ENCODE measurements at places on chromosomes 6 and 20. TPM values are rescaled to one million over a fixed set of nuclear protein-coding genes. Genes with fewer than 3 reads are reported as not detected.

The HLA-DRB1 gene
- total RNA-seq, result 0.21 TPM

The SFTA2 gene
- total RNA-seq, result not detected

The CLDN20 gene
- not detected for total RNA-seq

The LINC00237 gene
- total RNA-seq, result not detected

The BANF2 gene
- total RNA-seq, result not detected

The JARID2 gene
- total RNA-seq, result 8.6 TPM

The XRN2 gene
- total RNA-seq, result 87.0 TPM

The BTN1A1 gene
- total RNA-seq, result not detected

DNA sequence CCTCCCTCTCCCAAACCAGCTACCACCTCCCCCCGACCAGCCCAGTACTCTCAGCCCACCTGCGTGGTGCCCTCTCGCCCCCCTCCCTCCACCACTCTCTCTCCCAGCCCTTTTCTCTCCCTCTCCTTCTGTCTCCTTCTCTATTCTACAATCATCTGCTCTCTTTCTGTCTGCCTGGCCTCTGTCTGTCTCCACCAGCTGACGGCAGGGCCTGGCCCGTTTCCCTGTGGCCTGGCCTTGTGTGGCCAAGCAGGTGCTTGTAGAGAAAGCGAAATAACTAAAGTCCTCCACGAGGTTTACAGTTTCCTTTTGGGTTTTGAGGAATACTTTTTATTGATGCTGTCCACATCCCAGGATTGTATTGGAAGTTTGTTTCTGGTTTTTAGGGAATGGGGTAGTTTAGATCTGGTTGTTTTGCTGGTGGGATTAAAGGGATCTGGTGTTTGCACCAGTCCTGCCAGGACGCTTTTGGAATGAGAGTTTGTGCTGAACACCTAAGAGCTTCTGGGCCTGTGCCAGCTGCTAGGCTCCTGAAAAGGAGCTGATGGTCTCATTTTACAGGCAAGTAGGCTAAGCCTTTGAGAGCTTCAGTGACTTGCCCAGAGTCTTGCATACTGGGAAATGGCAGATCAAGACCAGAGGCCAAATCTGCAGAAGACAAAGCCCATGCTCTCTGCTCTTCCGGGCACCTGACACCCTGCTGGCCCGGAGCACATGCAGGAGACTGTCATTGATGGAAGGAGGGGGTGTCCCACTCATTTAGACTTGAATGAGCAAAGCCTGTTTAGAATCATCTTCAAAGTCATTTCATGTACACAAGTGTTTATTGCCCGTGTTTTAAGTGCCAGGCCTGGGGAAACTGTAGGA lies 161.7 kb downstream of the SYCP2 start:
- DNase-seq, result peak; percentile 51

- no peak for DNase-seq
These were observed 381.1 kb upstream of the ZFP64 start for GRCh38 chr20:52572687-52573086.

- DNase-seq, result no peak
These were observed 202.1 kb upstream of the CNR1 start for GRCh38 chr6:88368071-88368787.

GRCh38 chr6:81756690-81757089 lies 4.2 kb upstream of the TENT5A start:
- DNase-seq, result peak; percentile 19

DNA sequence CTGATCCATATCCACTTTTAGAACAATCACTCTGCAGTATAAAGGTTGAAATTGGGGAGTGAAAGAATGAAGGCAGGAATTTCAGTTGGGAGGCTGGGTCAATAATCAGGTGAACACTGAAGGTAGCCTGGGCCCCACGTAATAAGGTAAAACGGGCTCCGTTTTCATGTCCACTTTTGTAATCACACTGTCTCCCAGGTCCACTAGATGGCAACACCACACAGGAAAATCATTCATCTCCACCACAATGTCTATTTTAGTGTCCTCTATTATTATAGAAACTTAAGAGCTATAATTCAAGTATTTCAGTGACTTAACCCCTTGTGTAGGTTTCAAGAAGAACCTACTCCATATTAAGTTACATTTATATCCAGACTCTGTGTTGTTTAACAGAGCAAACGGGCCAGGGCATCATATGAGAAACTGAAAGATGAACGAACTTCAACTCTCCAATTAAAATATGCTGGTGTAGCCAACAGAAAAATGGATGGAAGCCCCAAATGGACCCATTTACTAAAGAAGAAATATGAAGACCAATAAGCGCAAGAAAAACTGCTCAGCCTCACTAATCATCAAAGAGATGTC lies 45.9 kb upstream of the MC3R start:
- peak; percentile 24 for DNase-seq

GRCh38 chr6:48813836-48814235 lies 649.2 kb downstream of the MMUT start:
- DNase-seq, result no peak

GRCh38 chr20:47778398-47779354 lies 6.6 kb downstream of the SULF2 start:
- peak; percentile 89 for DNase-seq

- DNase-seq, result no peak
These were observed 585.6 kb downstream of the DHX35 start for GRCh38 chr20:39547546-39548408.

- peak; percentile 30 for DNase-seq
These were observed 74.7 kb upstream of the TCF21 start for GRCh38 chr6:133814238-133814637.

- DNase-seq, result no peak
These were observed 53.6 kb upstream of the TTPAL start for GRCh38 chr20:44422083-44422482.

DNA sequence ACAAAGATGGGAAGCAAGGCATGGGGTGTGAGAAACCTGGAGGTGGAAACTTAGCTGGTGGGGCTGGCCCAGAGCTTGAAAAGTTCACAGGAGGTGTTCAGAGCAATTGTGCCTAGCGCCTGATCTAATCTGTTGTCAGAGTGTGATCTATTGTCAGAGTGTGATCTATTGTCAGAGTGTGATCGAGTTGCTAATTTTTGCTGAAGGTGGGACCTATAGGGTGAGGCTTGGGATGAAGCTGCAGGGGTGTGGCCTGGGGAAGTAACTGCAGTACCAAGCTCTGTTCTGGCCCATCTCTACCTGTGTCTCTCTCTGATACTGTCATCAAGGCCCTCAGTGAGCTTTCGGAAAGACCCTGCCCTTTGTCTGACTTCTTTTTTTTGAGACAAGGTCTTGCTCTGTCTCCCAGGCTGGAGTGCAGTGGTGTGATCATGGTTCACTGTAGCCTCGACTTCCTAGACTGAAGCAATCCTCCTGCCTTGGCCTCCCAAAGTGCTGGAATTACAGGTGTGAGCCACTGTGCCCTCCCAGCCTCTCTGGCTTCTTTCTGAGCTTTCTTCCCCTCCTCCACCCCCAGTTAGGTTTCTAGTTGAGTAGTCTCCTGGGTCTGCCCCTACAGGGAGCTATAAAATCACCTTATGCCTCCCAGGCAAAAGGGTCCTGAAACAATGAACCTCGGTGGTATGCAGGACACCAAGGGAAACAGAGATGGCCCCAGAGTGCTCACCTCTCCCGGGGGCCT lies 150.8 kb upstream of the RNF24 start:
- no peak for DNase-seq

DNA sequence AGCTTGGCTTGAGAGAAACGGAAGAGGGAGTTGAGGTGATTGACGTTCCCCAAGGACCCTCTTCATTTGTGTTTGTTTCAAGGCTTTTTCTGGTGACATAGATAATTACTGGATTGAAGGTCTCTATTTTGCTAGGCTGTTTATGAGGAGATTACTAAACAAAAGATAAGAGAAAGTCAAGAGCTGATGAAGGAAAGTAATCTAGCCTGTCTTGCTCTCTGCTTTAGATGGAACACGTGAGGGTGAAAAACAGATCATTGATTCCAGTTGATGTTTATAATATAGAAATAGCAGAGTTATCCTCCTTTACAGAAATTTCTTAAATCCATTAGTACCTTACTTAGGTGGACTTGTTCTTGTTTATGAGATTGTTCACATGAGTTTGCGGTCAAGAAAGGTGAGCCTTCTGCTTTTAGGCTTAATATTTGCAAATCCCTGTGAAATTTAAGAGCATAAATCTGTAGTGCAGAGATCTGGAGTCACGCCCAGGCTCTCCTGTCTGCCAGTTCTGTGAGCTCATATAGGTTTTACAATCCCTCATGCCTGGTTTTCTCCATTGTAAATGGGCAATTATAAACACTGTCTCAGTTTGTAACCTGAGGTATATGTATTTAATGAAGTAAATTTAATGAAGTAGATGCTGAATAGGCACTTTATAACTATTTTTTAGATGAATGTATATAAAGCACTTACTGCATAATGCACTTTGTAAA lies 272.8 kb downstream of the NKAIN2 start:
- no peak for DNase-seq

- DNase-seq, result no peak
These were observed 41.5 kb downstream of the MYH7B start for GRCh38 chr20:34997131-34997561.

GRCh38 chr20:10654630-10655029 lies 19.2 kb downstream of the JAG1 start:
- no peak for DNase-seq

DNA sequence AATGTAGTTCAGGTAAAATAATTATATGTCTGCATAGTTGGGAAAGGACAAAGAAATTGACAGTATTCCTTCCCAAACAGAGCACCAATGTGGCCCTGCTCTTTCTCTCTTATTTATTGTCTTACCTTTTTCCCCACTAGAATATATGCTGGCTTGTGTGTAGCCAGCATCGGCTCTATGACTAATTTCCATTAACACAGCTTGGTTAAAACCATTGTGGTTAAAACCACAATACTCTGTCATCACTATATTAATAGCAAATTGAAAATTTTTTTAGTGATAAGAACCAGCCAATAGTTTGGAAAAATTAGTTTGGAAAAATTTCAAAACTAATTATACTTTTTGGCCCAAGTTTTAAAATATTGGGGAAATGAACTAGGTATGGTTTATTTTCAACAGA lies 535.1 kb downstream of the UTRN start:
- DNase-seq, result no peak

DNA sequence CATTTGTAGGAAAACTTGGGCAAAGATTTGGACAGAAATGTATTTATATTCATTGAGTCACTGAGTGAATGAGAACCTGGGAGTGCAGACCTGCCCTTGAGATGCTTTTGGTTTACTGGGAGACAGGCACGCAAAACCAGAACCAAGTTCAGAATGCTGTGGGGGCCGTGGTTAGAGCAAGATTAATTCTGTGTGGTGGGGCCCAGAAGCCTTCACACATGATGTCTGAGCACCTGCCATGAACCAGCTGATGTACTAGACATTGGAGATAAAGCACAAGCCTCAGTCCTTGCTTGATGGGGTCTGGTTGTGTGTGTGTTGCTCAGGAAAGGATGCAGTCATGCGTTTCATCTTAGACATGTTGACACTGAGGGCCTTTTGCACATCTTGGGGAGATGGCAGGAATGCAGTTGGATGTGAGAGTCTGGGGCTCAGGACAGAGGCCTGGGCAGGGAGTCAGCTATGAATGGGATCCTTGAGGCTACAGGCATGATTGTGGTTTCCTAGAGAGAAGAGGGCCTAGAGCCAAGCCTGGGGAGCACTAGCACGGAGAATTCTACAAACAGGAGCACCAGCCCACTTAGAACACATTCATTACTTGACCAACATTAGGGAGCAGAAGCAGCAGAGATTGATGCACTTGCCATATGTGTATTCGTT lies 114.3 kb upstream of the TMEM181 start:
- DNase-seq, result peak; percentile 97

GRCh38 chr20:60935971-60936370 lies 316.1 kb upstream of the CDH4 start:
- no peak for DNase-seq

- no peak for DNase-seq
These were observed 203.2 kb upstream of the SMLR1 start for GRCh38 chr6:130624046-130624445.

DNA sequence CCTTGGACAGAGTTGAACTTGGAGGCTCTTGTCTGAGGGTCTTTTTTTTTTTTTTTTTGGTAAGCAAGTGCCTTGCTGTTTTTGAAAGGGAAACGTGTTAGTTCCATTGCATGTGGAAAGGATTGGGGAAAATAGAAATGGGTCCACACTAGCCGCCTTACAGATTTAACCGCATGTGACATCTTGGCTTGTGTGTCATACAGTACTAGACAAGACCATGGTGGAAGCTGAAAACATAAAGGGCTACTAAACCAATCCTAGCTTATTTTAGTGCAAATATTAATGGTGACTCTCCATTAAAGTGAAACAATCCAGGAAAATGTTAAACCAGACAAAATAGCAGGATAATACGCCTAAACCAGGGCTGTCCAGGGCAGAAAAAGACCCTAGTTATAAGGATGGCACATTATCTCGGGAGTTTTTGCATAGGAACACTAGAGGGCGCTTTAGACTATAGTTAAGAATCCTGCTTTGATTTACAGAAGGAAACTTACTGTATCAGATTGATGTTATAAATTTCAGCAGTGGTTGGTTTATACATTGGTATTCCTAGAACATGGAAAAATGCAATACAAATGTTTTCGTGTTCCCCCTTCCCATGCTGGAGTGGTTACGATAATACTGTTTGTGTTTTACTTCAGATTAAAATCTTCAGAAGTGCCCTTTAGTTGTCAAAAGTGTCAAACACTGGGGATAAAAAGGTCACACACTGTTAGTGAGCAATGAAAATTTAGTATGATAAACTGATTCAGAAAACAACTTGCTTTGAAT lies 59.8 kb upstream of the DEK start:
- peak; percentile 70 for DNase-seq

DNA sequence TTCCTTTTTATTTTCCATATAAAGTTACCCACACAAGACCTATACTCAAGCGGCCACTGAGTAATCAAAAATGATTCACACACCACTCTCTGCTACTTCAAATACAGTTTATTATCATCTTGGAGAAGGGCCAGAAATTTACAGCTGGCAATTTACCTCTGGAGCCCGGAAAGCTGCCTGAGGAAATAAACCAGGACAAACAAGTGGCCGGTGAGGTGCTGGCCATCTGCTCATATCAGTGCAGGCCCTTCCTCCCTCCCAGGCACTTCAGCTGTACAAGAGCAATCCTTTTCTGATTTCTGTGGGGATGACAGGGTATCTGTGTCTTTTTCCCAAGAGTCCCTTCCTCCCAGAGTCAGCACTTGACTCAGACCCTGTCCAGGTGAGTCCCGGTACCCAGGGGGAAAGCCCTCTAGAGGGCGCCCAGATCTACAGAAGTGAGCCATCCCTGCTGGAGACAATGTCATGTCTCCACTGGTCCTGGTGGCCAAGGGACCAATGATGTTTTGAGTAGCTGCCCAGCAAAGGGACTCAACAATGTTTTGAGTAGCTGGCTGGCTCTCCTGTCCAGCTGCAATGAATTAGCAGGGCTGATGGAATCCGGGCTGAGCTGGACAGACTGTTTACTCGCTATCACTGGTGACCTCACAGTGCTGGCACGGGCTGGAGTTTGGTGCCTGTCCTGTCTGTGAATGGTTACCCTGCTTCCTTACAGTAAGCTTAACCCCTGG lies 23.6 kb downstream of the LRP11 start:
- peak; percentile 64 for DNase-seq

DNA sequence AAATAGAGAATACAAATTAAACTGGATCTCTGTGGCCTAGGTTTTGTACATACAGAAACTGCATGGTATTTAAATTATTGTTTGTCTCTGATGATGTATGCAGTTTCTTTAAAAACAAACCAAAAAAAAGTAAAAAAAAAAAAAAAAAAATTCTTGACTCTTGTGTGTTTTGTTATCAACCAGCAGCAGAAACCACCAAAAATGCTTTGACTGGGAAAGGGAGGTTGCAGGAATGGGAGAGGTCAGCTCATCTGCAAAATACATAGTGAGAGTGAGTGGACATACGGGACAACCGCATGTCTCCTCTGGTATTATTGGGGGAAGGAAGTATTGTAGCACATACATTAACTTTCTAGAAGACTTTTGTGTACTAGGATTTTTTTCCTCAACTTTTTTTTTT lies 38.0 kb downstream of the TBC1D7 start:
- DNase-seq, result no peak

- peak; percentile 74 for DNase-seq
These were observed 28.5 kb downstream of the RSPO3 start for GRCh38 chr6:127146932-127147331.

Data from myocyte (in vitro differentiated cells).